CD8-positive, alpha-beta memory T cell (primary cell): ENCODE measurements at places on chromosomes 2 and 18. TPM values are rescaled to one million over a fixed set of nuclear protein-coding genes. Genes with fewer than 3 reads are reported as not detected.

- no peaks in the 10 kb centered on the region for H3K4me1 ChIP-seq
- H3K36me3 ChIP-seq, result no peaks in the 10 kb centered on the region
- no peak for DNase-seq
- no peaks in the 10 kb centered on the region for H3K27me3 ChIP-seq
Measured at GRCh38 chr2:52288596-52288995, 1256.7 kb upstream of the NRXN1 start.

GRCh38 chr2:229572507-229573271 is 141.7 kb downstream of the DNER start:
- H3K27me3 ChIP-seq, result no peaks in the 10 kb centered on the region
- H3K4me3 ChIP-seq, result no peak overlapping the region
- no peaks in the 10 kb centered on the region for H3K4me1 ChIP-seq

DNA sequence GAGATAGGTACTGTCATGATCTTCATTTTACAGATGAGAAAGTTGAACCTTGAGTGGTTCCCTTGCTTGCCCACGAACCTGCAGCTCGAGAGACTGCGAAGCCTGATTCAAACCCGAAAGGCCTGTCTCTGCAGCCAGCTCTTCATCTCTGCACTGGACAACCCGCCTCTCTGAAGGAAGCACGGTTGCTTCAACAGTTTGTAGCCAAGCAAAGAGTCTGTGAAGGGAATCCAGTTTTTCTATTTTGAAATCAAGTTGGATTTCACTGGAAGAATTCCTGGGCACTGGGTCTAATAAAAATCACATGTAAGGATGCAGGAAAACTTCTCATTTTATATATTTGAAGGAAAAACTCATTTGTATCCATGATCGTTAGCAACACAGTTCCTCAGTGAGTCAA is 21.3 kb upstream of the ICOS start:
- no peaks in the 10 kb centered on the region for H3K4me1 ChIP-seq
- H3K4me3 ChIP-seq, result no peak overlapping the region
- H3K36me3 ChIP-seq, result no peaks in the 10 kb centered on the region
- no peak overlapping the region for H3K27ac ChIP-seq
- no peak for DNase-seq
- H3K27me3 ChIP-seq, result no peaks in the 10 kb centered on the region

GRCh38 chr2:19264852-19265251 is 93.6 kb downstream of the OSR1 start:
- DNase-seq, result no peak
- H3K27me3 ChIP-seq, result no peaks in the 10 kb centered on the region
- H3K27ac ChIP-seq, result no peak overlapping the region
- no peak overlapping the region for H3K4me3 ChIP-seq
- H3K4me1 ChIP-seq, result no peaks in the 10 kb centered on the region
- H3K36me3 ChIP-seq, result no peaks in the 10 kb centered on the region

The CYP1B1 gene
- total RNA-seq, result 19.4 TPM
